CD4-positive, alpha-beta T cell treated with Interleukin-17A for 1 hour (primary cell): ENCODE measurements at places on chromosomes 13 and 19.

- no peak for DNase-seq
Measured at GRCh38 chr13:95833126-95833525, 156.2 kb downstream of the DNAJC3 start.

DNA sequence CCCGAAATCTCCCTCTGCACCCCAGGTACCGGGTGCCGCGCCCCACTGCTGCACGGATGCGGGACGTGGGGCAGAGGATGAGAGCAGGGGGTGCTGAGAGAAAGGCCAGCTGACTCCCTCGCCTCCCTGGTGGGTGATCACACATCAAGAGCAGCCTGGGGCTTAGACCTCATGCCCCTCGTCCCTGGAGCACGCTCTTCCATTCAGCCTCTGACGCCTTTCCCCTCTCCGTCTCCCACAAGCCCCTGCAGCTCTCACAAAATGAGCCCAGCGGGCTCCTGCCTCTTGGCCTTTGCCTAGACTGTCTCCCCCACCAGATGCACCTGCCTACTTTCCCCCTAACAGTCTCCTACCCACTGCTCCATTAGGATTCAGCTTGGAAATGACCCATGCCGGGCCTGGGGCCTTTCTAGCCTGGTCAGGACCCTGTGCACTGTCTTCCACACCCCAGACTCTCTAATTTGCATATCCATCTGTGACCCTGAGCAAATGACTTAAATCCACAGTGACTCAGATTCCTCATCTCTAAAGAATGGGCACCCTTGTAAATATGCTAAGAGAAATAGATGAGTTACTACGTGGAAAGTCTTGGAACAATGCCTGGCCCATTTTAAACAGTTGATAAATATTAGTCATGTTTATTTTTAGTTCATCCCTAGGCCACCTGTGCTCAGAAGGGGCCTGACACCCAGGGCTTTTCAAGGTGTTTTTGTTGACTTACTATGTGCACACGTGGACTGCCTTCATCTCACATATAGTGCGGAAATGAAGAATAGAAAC is 582 bp upstream of the PTPRH start:
- DNase-seq = no peak

- no peak for DNase-seq
Measured at GRCh38 chr19:2027361-2027760, 11.8 kb upstream of the BTBD2 start.

GRCh38 chr19:51140441-51140840 is 1.7 kb upstream of the SIGLEC7 start:
- DNase-seq = no peak

DNA sequence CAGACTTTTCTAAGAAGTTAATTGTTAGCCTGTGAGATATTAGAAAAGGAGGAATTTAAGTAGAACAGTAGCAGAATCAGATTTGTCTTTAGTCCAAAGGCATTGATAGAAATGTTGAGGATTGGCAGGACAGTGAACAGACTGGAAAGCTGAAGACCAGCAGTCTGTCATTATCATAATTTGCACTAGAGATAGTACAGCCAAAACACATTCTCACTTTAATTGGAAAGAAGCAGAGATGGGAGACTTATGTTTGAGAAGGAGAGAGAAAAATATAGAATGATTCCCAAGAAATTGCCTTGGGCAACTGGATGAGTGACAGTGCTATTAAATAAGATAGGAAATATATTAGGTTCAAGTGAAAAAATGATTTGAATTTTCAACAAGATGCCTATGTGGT is 755.5 kb downstream of the SLITRK5 start:
- no peak for DNase-seq

DNA sequence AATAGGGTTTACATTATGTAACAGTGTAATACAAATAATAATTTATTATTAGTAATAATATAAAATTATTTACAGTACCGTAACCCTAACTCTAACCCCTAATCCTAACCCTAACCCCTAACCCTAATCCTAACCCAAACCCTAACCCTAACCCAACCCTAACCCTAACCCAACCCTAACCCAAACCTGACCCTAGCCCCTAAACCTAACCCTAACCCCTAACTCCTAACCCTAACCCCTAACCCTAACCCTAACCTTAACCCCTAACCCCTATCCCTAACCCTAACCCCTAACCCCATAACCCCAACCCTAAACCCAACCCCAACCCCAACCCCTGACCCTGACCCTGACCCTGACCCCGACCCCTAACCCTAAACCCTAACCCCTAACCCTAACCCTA is 45.7 kb downstream of the PLPP2 start:
- DNase-seq = no peak

GRCh38 chr19:42091742-42092141 is 15.8 kb downstream of the ZNF574 start:
- no peak for DNase-seq

DNA sequence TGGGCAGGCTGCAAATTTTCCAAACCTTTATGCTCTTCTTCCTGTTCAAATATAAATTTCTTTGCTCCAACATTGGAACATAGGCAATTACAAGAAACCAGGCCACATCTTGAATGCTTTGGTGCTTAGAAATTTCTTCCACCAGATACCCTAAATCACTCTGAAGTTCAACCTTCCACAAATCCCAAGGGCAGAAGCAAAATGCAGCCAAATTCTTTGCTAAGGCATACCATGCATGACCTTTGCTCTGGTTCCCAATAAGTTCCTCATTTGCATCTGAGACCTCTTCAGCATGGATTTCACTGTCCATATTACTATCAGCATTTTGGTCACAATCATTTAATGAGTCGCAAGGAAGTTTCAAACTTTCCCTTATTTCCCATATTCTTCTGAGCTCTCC is 130.9 kb downstream of the DIAPH3 start:
- no peak for DNase-seq

DNA sequence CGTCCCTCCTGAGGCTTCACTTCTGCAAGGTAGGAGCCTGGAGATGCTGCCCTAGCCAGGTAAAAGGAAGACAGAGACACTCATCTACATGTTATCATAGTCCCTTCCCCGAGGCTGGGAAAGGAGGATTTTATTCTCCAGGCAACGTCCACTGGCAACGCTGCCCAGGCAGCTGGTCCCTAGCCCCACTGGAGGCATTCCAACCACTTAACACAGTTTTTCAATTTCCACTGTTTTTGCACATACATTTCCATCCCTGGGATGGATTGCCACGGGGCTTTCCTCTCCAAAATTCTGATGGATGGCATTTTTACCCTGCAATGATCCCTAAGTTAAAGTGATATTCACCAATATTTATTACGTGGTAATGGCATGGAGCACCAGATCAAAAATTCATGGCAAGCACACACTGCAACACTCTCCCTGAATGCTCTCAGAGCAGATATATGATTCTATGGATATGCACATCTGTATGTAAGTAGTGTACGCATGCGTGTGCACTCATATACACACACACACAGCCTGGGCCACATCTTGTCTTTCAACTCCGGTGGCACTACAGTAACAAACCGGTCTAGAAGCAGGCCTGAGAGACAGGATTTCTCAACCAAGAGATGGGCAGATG is 322.3 kb upstream of the TSHZ3 start:
- DNase-seq = no peak

GRCh38 chr13:109100705-109101304 is 471.4 kb downstream of the MYO16 start:
- DNase-seq = no peak

DNA sequence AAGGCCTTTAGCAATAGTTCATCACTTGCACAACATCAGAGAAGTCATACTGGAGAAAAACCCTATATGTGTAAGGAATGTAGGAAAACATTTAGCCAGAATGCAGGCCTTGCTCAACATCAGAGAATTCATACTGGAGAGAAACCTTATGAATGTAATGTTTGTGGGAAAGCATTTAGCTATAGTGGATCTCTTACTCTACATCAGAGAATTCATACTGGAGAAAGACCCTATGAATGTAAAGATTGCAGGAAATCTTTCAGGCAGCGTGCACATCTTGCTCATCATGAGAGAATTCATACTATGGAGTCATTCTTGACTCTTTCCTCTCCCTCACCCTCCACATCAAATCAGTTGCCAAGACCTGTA is 19.8 kb downstream of the ZNF583 start:
- no peak for DNase-seq

GRCh38 chr19:16066611-16067104 is 9.6 kb upstream of the TPM4 start:
- peak; percentile 79 for DNase-seq

- no peak for DNase-seq
Measured at GRCh38 chr13:55500694-55501093, 1640.0 kb upstream of the PRR20A start.

GRCh38 chr19:2209408-2209807 is 26.7 kb downstream of the PLEKHJ1 start:
- no peak for DNase-seq

DNA sequence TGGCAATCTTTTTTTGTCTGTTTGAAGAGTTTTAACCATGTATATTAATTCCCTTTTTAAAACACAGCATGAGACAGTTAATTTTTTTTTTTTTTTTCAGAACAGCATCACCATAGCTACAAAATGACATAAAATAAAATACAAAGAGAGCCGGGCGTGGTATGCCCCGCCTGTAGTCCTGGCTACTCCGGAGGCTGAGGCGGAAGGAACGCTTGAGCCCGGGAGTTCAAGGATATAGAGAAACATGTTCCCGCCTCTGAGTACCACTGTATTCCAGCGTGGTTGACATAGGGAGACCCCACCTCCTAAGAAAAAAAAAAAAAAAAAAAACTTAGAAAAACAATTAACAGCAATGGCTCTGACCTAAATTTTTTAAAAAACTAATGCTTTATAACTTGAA is 10.0 kb upstream of the INSR start:
- no peak for DNase-seq

GRCh38 chr13:60851378-60851777 is 454.4 kb downstream of the TDRD3 start:
- no peak for DNase-seq

DNA sequence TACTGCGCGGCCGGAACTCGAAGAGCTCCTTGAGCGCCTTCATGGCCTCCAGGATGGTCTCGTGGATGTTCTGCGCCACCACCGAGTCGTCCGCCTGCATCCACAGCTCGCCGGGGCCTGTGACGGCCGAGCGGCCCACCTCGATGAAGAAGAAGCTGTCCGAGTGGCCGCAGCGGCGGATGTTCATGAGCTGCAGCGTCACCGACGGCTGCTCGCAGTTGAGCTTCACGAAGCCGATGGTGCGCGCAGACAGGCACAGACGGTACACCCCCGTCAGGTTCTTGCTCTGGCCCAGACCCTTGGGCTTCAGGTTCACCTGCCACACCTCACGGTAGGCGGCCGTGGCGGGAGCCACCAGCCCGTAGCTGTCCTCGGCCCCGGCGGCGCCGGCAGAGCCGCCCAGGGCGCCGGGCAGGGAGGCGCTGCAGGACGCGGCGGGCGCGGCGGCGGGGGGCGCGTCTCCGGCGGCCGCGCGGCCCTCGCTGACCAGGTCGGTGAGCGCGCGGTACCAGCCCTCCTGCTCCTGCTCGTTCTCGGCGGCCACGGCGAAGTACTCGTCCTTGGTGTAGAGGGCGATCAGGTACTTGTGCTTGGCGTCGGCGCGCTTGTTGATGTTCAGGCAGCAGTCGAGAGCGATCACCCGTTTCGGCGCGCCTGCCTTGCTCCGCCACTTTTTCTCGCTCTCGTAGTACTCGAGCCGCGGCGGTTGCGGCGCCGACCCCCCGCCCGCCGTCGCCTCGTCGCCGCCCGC is 1.1 kb downstream of the IRS2 start:
- peak; percentile 39 for DNase-seq

- DNase-seq = no peak
Measured at GRCh38 chr19:8642561-8642960, 12.1 kb downstream of the NFILZ start.

DNA sequence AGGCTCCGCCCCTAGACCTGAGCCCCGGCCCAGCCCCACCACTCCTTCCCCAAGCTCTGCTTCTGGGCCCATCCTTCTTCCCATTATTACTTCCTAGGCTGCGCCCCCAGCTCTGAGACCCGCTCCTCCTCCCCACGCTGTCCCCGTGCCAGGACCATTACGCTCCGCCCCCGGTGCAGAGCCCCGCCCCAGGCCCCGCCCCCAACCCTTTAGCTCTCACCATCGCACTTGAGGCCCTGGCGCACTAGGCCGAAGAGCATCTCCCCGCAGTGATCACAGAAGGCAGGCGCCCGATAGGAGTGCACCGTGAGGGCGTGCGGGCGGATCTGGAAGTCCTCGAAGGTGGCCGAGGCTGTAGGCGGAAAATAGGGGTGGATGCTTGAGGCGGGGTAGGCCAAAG is 6.2 kb downstream of the PRKD2 start:
- no peak for DNase-seq

GRCh38 chr13:102593466-102593865 is 3.3 kb upstream of the TPP2 start:
- DNase-seq = no peak

- DNase-seq = no peak
Measured at GRCh38 chr13:93216122-93216521, 10.5 kb upstream of the GPC6 start.

- no peak for DNase-seq
Measured at GRCh38 chr13:98548230-98548629, 28.7 kb downstream of the STK24 start.

- no peak for DNase-seq
Measured at GRCh38 chr13:38854226-38854625, 136.4 kb downstream of the STOML3 start.

- no peak for DNase-seq
Measured at GRCh38 chr13:91351980-91352379, 4.5 kb downstream of the MIR17HG start.

GRCh38 chr13:98900442-98900841 is 77.4 kb downstream of the DOCK9 start:
- DNase-seq = no peak
